ENCODE measurements at places on chromosomes 5 and 9. TPM values are rescaled to one million over a fixed set of nuclear protein-coding genes. Genes with fewer than 3 reads are reported as not detected.

Gene TEX48
- total RNA-seq, result not detected

Gene GKAP1
- 8.0 TPM for total RNA-seq

Gene PRRX2
- total RNA-seq, result 51.9 TPM

Gene PCDHGA2
- 6.2 TPM for total RNA-seq

Gene SRP19
- 40.1 TPM for total RNA-seq

Gene STPG3
- not detected for total RNA-seq

GRCh38 chr5:164958688-164959087 lies 1453.3 kb downstream of the MAT2B start:
- H3K4me1 ChIP-seq, result no peaks in the 10 kb centered on the region
- DNase-seq, result no peak
- H3K27me3 ChIP-seq, result no peaks in the 10 kb centered on the region
- H3K27ac ChIP-seq, result no peak overlapping the region

DNA sequence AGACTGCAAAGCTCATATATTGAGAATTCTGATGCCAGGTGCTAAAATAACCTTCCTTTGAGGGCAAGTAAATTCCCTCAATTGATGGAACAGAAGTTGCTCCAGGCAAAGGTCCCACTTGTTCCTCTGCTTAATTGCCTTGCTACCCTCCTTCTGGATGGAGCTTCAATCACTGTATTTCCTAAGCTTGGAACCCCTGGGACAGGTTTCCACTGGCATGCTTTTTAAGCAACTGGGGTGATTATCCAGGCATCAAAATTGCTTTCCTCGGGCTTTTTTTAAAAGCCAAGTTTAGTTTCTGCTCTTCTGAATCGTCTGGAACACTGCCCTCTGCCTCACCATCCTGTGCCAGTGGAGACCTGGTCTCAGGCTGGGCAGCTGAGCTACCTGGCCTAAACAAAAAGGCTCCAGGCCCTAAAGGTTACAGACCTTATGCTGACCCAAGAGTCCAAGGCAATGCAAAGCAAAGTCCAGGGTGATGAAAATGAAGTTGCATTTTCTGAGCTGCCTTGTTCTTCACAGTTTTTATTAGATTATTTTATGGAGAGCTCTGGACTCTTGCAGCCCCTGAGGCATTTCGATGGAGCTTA lies 167.9 kb upstream of the CD180 start:
- H3K27me3 ChIP-seq, result no peaks in the 10 kb centered on the region
- H3K36me3 ChIP-seq, result no peaks in the 10 kb centered on the region
- no peaks in the 10 kb centered on the region for H3K4me1 ChIP-seq

DNA sequence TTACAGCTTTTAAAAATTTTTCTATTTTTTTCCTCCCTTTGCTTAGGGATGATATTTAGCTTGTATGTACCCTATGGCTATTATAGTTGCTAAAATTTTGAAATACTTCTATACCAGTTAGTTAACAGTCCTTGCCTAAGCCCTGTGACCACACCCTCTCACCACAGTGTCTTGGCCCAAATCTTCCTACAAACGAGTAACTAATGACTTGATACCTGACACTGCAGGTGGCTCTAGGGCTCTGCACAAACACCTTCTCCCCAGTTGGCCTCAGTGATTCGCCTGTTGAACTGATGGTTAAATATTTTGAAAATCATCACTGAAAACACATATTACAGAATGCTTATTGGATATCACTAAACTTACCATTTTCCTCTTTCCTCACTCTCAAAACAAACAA lies 449.6 kb upstream of the CHD1 start:
- DNase-seq, result no peak
- H3K27me3 ChIP-seq, result no peaks in the 10 kb centered on the region
- no peak overlapping the region for H3K27ac ChIP-seq
- no peaks in the 10 kb centered on the region for H3K4me1 ChIP-seq
- no peak overlapping the region for H3K4me3 ChIP-seq

DNA sequence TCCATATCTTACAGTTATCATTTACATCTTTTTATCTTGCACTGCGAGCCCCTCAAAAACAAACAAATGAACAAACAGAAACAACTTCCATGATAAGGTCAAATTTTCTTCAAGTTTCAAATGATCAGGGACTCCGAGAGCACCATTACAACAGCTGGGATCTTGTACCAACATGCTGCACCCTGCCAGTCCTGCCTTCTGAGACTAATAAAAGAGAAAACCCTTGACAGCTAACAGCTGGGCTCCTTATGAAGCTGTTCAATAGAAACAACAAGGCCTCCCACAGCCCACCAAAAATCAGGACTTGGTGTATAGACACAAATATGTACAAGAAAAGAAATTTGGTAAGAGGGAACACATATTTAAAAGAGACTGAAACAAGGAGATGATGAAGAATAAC lies 985.3 kb upstream of the DMAC1 start:
- no peaks in the 10 kb centered on the region for H3K36me3 ChIP-seq
- H3K27me3 ChIP-seq, result no peaks in the 10 kb centered on the region
- peaks cover 3% of the 10 kb centered on the region for H3K4me1 ChIP-seq
- H3K27ac ChIP-seq, result peak overlapping the region; percentile 59
- no peak for DNase-seq
- H3K4me3 ChIP-seq, result no peak overlapping the region

- no peaks in the 10 kb centered on the region for H3K4me1 ChIP-seq
- no peak overlapping the region for H3K4me3 ChIP-seq
- no peak overlapping the region for H3K27ac ChIP-seq
- no peaks in the 10 kb centered on the region for H3K36me3 ChIP-seq
- no peak for DNase-seq
Observed at GRCh38 chr5:77869116-77869798, 93.1 kb upstream of the TBCA start.

DNA sequence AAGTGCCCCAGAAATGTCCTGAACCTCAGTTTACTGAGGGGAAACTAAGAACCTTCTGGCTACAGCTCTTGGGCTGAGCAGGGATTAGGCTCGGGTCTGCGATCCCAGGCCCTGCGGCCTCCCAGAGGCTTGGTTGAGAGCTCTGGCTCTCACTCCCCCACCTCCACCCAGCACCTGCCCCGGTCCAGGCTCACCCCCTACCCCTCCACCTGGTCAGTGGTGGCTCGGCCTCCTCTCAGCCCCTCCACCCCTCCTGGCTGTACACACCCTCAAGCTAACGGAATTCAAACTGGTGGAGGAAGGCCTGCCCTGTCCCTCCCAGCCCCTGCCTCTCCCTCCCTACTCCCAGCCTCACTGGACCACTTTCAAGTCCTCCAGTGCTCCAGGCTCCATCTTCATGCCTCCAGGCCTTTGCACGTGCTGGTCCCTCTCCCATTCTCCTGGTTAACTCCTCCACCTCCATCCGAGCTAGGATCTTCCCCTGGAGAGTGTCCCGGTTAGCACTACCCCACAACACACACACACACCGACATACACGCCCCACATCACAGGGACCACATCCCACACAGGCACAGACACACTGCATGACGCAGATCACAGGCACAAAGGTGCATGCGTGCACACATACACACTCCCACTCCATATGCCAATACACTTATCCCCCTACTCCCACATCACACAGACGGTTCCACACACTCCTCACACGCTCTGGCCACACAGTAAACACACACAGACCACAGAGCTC lies 130.9 kb downstream of the C9orf50 start:
- no peak for DNase-seq
- H3K36me3 ChIP-seq, result no peaks in the 10 kb centered on the region
- H3K27ac ChIP-seq, result peak overlapping the region; percentile 73
- H3K4me1 ChIP-seq, result no peaks in the 10 kb centered on the region
- H3K4me3 ChIP-seq, result no peak overlapping the region

- no peak overlapping the region for H3K4me3 ChIP-seq
- DNase-seq, result no peak
- H3K36me3 ChIP-seq, result no peaks in the 10 kb centered on the region
Observed at GRCh38 chr9:105835721-105836120, 141.4 kb downstream of the TMEM38B start.

GRCh38 chr5:151643388-151643787 lies 43.3 kb downstream of the SPARC start:
- no peak overlapping the region for H3K27ac ChIP-seq
- DNase-seq, result no peak
- H3K36me3 ChIP-seq, result no peaks in the 10 kb centered on the region
- H3K4me3 ChIP-seq, result no peak overlapping the region

DNA sequence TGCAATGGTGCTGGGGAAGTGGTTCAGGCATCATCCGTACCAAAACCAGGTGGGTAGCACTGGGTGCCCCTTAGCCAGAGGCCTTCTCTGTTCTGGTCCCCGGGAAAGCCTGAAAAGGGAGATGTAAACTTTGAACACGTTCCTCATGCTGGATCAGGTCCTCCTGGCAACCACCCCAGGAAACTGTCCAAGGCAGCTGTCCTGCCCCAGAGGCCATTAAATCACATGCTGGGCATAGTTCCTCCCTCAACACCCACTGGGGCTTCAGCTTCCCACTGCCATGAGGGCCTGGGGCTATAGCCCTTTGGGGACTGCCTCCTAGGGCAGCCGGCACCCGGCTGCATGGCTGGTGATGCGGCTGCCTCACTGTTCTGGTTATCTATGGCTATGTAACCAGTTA lies 228.9 kb upstream of the MVB12B start:
- H3K4me1 ChIP-seq, result no peaks in the 10 kb centered on the region
- H3K27me3 ChIP-seq, result no peaks in the 10 kb centered on the region
- H3K36me3 ChIP-seq, result no peaks in the 10 kb centered on the region
- no peak overlapping the region for H3K27ac ChIP-seq

DNA sequence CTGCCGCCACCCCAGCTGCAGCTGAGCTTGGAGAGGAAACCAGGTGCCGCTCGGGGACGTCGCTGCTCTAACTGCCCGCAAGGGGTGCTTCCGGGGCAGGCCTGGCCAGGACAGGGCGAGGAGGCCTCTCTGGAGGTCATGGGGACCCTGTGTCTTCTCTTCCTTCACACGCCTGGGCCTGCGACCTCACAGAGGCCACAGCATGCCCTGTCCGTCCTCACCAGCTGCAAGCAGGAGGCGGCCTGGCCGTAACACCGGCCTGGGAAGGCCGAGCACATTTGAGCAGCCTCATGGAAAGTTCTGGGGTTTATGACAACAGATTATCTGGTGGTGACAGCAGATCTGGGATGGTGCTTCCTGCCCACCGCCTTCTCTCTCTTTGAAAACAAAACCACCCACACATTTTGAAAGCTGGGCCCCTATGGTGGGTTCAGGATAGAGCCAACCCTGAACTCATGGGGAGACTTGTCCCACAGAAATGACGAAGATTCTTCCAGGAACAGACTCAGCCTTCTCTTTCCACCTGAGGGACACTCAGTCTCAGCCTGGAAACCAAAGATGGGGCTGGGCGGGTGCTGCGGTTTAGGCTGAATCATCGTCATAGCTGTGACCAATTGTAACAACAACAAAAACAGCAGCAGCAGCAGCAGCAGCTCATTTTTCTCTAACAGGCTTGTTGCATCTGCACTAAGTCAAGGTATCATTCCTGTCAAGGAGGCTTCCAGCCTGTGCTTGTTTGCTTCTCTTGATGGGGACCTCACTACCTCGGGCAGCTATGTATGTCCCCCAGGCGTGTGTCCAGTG lies 99.6 kb upstream of the RAPGEF1 start:
- H3K27me3 ChIP-seq, result no peaks in the 10 kb centered on the region
- H3K4me1 ChIP-seq, result no peaks in the 10 kb centered on the region
- no peak overlapping the region for H3K27ac ChIP-seq
- no peak overlapping the region for H3K4me3 ChIP-seq

DNA sequence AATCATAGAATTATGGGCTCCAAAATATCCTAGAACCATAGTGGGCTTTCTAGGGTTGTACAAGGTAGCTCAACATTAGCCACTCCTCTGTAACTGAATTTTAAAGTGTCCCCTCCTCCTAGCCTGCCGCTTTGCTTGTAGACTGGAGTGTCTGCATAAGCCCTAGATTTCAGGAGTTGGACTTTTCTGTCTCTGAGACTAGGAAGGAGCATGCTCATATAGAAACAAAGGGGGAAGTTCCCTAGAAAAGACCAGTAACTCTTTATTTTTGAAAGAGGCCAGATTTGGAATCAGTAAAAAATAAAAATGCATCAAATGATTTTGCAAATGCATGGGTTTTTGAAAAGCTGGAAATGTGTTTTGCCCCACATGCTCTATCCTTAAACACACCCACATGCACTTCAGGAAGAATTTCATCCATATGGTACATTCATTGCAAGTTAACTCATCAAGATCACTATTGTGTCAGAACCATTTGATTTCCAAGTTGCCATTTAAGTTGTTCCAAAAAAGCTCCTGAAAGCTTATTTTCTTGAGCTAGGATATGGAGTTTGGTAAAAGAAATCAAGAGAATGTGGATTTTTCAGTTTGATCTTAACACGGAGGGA lies 121.0 kb upstream of the NR3C1 start:
- H3K27ac ChIP-seq, result no peak overlapping the region
- no peak overlapping the region for H3K4me3 ChIP-seq
- no peaks in the 10 kb centered on the region for H3K4me1 ChIP-seq
- no peaks in the 10 kb centered on the region for H3K36me3 ChIP-seq
- DNase-seq, result no peak
- H3K27me3 ChIP-seq, result no peaks in the 10 kb centered on the region

DNA sequence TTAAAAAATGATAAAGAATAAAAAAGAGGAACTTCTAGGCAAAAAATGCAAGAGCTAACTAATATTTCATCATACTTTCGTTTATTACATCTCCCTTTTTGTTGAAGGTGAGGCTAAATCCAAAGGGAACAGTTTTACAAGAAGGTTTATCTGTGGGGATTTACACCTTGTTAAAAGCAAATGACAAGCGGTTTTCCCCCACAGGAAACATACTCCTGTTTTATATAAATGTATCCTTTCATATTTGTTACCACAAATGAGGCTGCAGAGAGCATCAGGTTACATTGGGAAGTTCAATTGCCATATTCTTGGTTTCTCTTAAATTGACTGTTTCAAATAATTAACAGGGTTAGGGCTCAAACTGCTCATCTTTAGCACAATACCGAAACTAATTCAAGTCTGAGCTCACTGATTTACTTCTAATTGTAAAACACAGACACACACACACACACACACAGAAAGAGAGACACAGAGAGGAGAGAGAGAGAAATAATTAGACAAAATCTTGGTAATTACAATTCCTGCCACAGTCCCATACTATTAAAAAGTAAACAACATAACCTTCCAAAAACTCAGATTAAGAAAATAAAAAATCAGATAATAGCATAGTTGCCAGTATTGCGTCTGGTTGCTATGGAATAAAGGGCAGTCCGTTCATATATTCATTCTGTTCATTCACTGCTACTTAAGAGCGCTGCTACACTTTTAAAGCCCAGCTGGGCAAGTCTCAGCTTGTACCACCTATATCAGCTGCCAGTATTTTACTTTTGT lies 17.1 kb downstream of the RFX3 start:
- H3K27me3 ChIP-seq, result no peaks in the 10 kb centered on the region
- no peaks in the 10 kb centered on the region for H3K4me1 ChIP-seq
- no peak overlapping the region for H3K4me3 ChIP-seq
- H3K36me3 ChIP-seq, result no peaks in the 10 kb centered on the region
- H3K27ac ChIP-seq, result no peak overlapping the region
- no peak for DNase-seq

- no peak overlapping the region for H3K4me3 ChIP-seq
- H3K36me3 ChIP-seq, result no peaks in the 10 kb centered on the region
- H3K4me1 ChIP-seq, result peaks cover 3% of the 10 kb centered on the region
Observed at GRCh38 chr9:109765830-109766229, 14.2 kb upstream of the PALM2AKAP2 start.

- H3K4me3 ChIP-seq, result no peak overlapping the region
- no peak for DNase-seq
- H3K27me3 ChIP-seq, result no peaks in the 10 kb centered on the region
- no peaks in the 10 kb centered on the region for H3K36me3 ChIP-seq
- no peaks in the 10 kb centered on the region for H3K4me1 ChIP-seq
- H3K27ac ChIP-seq, result no peak overlapping the region
Observed at GRCh38 chr9:114496011-114496410, 9.3 kb downstream of the WHRN start.

Measured in aorta (tissue), 5 donors.